ENCODE measurements at places on chromosomes 3 and 15. TPM values are rescaled to one million over a fixed set of nuclear protein-coding genes. Genes with fewer than 3 reads are reported as not detected.

GRCh38 chr3:171752329-171752728 is 58.0 kb downstream of the PLD1 start:
- no peak for DNase-seq

NMB gene
- total RNA-seq, result 35.6 TPM

CAND2 gene
- total RNA-seq, result 4.4 TPM

ZBTB20 gene
- 102 TPM for total RNA-seq
